Left lung (tissue), 14 donors: ENCODE measurements at places on chromosomes 7 and 10.
A peak's percentile ranks its signal among the peaks of the same experiment; 100 is the strongest.

GRCh38 chr7:80078159-80078731 lies 56.4 kb upstream of the GNAI1 start:
- no peak for DNase-seq

DNA sequence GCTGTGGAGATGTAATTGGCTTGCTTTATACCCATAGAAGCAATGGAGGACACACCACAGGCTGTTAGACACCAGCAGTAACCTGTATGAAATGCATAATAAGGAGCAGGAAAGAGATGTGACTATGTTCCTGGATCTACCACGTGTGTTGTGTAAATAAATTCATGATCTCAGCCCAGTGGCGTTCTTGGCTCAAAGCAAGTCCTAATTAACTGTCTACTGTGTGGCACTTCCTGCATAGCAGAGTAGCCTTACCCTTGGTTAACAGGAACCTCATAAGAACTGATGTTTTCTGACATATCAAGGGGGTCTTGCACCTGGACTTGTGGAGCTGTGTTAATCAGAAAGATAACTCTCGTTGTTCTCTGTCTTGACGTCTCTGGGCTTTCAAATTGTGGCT lies 25.7 kb upstream of the FAM180A start:
- no peak for DNase-seq

- no peak for DNase-seq
These were observed 19.1 kb upstream of the PRF1 start for GRCh38 chr10:70621503-70622078.

DNA sequence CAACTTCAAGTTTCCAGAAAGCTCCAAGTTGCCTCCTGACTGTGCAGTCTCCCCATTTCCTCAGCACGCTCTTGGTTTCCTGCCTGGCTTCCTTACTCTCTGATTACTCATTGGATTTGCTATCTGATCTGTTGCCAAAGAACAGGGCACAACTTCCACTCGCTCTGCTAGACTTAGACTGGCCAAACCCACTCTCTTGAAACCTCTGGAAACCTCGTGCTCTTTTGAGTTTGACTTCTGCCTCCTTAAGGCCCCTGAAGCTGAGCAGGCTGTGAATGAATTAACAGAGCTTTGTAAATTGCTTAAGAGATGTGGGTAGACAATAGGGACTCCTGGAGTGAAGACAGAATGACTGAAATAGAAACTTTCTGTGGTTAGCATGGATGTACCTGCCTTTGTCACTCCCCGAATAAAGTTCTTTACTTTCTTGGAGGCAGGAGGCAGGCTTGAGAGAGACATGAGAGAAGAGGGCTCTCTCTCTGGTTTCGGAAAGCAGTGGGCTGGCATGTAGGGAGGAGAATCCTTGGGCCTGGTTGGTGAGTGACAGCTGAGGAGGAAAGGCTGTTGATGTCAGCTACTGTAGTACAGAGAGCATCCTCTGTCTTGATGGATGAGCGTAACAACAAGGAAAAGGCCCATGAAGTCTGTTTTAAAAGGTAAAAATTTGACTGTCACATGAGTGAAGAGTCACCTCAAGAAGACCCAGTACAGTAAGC lies 70.8 kb downstream of the CHN2 start:
- DNase-seq: no peak

DNA sequence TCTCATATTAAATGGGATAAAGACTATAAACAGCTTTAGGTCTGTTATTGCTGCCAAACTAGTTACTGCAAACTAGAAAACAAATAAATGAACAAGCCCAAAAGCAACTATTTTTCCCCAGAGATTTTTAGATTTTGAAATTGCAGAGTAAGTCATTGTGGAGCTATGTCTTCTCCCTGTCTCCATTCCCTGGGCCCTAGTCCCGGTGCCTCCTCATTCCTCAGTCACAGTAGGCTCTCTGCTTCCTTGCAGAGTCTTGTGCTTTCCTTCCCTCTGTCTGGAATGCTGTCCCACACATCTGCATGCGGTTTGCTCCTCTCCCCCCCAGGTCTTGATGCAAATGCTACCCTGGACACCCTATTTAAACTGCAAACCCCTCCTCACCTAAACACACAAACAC lies 4.0 kb downstream of the PNLIPRP3 start:
- no peak for DNase-seq

GRCh38 chr7:2800931-2801688 lies 43.0 kb downstream of the GNA12 start:
- no peak for DNase-seq

DNA sequence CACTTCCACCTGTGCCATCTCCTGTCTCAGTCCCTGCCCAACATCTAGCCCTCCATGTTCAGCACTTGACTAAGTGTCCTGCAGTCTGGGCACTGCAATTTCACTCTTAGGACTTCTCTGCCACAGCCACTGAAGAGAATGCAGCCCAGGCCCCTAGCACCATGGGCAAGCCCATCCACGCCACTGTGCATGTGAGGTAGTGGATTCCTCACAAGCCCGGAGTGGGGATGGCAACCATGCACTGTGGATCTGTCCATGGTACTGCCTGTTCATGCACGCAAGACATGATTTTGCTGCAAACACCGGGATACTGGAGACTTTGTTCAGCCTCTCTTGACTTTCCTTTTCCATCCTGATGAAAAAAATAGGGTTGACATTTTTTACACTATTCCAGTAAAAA lies 12.3 kb downstream of the DDC start:
- peak; percentile 70 for DNase-seq

DNA sequence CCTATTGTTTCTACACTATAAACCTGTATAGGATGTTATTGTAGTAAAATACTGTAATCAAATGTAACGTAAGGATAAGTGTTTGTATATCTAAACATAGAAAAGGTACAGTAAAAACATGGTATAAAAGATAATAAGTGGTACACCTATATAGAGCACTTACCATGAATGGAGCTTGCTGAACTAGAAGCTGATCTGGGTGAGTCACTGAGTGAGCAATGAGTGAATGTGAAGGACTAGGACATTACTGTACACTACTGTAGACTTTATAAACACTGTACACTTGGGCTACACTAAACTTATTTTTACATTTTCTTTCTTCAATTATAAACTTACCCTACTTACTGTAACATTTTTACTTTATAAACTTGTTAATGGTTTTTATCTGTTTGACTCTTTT lies 732.9 kb upstream of the LRRN3 start:
- no peak for DNase-seq

- no peak for DNase-seq
These were observed 139.7 kb downstream of the ADK start for GRCh38 chr10:74290708-74291107.

DNA sequence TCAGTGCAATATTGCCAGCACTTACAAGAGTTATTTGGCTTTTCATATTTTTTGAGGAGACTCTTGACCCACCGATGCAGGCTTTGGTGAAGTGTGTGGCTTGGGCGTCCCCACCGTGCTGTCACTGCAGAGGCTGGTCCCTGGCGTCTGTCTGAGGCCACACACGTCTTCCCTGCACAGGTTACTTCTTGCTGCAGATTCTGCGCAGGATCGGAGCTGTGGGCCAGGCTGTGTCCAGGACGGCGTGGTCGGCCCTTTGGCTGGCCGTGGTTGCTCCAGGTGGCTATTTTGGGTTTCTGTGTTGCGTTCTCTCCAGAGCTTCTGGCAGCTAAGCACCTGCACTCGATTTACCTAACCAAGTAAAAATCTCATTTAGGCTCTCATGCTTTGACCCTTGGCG lies 18.9 kb downstream of the SUN1 start:
- DNase-seq: no peak

DNA sequence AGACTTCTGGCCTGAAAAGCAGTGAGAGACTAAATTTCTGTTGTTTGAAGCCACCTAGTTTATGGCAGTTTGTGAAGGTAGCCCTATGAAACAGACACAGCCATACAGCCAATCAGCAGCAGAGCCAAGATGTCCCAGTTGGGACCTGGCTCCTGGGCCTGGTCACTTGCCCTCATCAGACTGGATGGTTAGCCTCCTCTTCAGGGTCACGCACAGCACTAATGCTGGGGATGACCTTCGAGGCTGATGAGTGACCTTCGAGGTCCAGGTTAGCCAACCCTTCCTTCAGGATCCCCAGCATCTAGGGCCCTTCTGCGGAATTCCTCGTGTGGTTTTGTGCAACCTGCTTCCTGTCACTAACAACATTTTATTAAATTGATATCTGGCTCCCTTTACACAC lies 229.7 kb downstream of the FANK1 start:
- no peak for DNase-seq

- DNase-seq: no peak
These were observed 28.3 kb upstream of the CCDC6 start for GRCh38 chr10:59934701-59935100.

- DNase-seq: no peak
These were observed 14.8 kb downstream of the KNDC1 start for GRCh38 chr10:133174689-133175263.

DNA sequence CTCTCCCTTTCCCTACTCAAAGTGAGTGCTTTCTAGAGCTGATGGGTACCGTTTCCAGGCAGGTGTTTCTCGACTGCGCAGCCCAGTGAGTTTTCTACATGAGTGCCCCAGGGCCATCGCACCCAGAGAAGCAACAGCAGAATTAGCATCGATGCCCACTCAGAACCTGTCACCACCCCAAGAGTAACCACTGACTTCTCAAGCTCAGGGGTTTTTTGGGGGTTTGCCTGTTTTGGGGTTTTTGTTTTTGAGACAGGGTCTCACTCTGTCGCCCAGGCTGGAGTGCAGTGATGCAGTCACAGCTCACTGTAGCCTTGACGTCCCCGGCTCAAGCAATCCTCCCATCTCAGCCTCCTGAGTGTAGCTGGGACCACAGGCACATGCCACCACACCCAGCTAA lies 25.7 kb downstream of the SNX8 start:
- no peak for DNase-seq

DNA sequence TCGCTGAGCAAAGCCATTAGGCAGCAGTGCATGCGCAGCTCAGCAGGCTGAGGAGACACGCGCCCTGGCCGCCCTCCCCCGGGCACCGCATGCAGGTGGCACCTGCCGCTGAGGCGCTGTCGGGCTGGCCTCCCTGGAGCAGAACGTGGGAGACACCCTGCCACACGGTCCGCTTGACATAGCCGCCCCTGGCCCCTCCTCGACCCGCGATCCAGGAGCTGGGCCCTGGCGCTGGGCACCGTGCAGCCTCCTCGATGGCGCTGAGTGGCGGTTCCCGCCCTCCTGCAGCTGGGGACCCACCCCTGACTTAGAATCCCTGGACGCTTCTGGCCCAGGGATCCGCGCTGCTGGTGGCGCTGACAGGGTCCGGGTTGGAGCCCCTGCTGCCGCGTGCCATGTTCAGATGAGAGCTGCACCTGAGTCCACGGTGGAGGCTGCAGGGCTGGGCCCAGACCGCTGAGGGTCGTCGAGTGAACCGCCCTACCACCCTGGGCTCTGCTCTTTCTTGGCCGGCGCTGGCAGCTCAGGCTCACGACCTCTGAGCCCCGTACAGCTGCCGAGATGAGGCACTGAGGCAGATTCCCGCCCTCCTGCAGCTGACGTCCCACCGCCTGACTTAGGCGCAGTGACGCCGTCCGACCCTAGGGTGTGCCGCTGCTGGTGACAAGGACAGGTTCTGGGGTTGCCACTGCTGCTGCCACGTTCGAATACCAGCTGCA lies 116.8 kb downstream of the OR13A1 start:
- no peak for DNase-seq

GRCh38 chr10:60155943-60156683 lies 233.6 kb downstream of the ANK3 start:
- no peak for DNase-seq

DNA sequence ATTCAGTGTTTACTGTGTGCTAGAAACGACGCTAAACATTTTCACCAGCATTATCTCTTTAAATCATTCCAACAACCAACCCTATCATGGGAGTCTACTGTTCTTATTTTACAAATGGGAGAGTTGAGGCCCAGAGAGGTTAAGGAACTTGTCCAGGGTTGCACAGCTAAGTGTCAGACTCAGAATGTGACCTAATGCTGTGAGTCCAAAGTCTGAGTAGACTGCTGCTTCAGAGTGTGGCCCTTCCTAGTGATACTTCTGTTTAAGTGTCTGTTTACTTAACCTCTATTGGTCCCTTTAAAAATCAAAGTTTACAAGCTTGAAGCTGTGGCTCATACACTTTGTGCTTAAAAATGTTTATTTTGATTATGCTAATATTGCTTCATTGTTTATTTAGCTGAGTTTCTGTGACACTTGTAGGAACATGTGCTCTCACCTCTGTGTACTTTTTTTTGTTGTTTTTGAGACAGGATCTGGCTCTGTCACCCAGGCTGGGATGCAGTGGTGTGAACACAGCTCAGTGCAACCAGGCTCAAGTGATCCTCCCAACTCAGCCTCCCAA lies 84.4 kb upstream of the SYPL1 start:
- DNase-seq: no peak

DNA sequence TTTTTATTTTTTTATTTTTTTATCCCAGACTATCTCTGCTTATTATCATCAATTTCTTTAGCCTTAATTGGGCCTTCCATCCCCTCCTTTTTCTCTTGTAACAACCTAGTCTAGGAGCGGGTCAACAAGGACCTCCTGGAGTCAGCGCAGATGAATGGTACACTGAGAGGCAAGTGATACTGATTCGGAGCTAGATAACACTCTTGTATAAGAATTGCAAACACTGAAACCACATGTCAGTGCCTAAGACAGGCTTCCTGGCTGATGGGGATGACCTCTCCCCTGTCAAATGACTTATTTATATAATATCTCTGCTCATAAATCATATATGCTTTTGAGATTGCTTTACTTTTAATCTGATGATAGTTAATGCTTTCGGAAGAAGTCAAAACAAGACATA lies 22.7 kb downstream of the BPGM start:
- no peak for DNase-seq

DNA sequence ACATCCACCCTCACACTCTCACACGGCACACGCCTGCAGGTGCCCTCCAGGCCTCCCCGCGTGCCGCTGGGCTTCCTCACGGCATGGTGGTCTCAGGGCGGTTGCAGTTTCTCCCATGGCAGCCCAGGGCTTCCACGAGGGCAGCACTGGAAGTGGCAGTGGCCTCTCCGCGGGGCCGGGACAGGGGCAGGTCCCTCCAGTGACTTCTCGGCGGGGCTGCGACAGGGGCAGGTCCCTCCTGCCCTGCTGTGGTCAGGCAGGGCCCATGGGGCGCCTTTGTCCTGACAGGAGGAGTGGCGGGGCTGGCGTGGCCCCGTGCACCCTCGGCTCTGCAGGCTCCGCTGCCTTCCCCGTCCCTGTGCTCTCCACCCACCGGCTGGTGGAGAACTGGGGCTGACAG lies 19.0 kb downstream of the PWWP2B start:
- DNase-seq: no peak

DNA sequence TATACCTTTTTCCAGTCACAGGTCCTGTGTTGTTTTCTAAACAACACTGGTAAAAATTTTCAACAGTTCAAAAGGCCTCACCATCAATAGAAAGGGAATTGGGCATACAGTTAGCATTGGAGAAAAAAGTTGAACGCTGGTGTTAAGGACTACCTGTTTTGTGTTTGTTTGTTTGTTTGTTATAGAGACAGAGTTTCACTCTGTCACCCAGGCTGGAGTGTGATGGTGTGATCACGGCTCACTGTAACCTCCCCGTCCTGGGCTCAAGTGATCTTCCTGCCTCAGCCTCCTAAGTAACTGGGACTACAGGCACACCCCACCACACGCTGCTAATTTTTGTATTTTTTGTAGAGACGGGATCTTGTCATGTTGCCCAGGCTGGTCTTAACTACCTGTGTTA lies 306.1 kb downstream of the PRPF18 start:
- no peak for DNase-seq
